Mesangial cell (primary cell): ENCODE measurements at places on chromosomes 2 and 18. TPM values are rescaled to one million over a fixed set of nuclear protein-coding genes. Genes with fewer than 3 reads are reported as not detected.

VPS54 gene
- 12.4 TPM in 2 replicates for total RNA-seq

ANKRD36 gene
- 5.7 and 11.1 TPM in 2 replicates for total RNA-seq

GALNT1 gene
- 28.4 and 31.6 TPM in 2 replicates for total RNA-seq

ZNF396 gene
- total RNA-seq = 0.33 and 0.89 TPM in 2 replicates

MARCHF4 gene
- total RNA-seq = 0.89 and 5.2 TPM in 2 replicates

ATP6V1B1 gene
- 0.51 TPM in 1 of 2 replicates, not detected in the other for total RNA-seq

AKAIN1 gene
- not detected in 2 replicates for total RNA-seq

MATN3 gene
- total RNA-seq = 7.4 and 9.9 TPM in 2 replicates

ACVR1C gene
- total RNA-seq = under 0.01 TPM in 2 replicates

SMARCAL1 gene
- total RNA-seq = 22.0 and 23.7 TPM in 2 replicates

TUBA3E gene
- total RNA-seq = not detected in 2 replicates

SCYGR3 gene
- total RNA-seq = not detected in 2 replicates

LBH gene
- 123 and 166 TPM in 2 replicates for total RNA-seq

SH3RF3 gene
- total RNA-seq = 6.1 and 9.1 TPM in 2 replicates

KIAA2012 gene
- under 0.01 TPM in 1 of 2 replicates, not detected in the other for total RNA-seq

EIF4E2 gene
- 59.1 and 85.1 TPM in 2 replicates for total RNA-seq

MFSD6 gene
- 18.1 and 20.3 TPM in 2 replicates for total RNA-seq

WIPF1 gene
- total RNA-seq = 6.7 and 10.6 TPM in 2 replicates

DLGAP1 gene
- 2.8 and 9.1 TPM in 2 replicates for total RNA-seq

ANKRD53 gene
- total RNA-seq = 1.8 TPM in 2 replicates

LDAH gene
- total RNA-seq = 16.2 and 16.3 TPM in 2 replicates

TNS1 gene
- 39.8 and 61.0 TPM in 2 replicates for total RNA-seq

PFN4 gene
- total RNA-seq = 0.49 and 1.1 TPM in 2 replicates

DSG3 gene
- total RNA-seq = not detected in 2 replicates

CHRNG gene
- total RNA-seq = not detected in 2 replicates

CCDC178 gene
- 0.13 TPM in 1 of 2 replicates, not detected in the other for total RNA-seq

CRYGC gene
- total RNA-seq = not detected in 2 replicates

BOLL gene
- total RNA-seq = not detected in 2 replicates

UNC80 gene
- not detected in 2 replicates for total RNA-seq

FASTKD2 gene
- total RNA-seq = 15.6 and 26.6 TPM in 2 replicates

CRYGD gene
- total RNA-seq = not detected in 2 replicates

KLHL29 gene
- total RNA-seq = 4.9 and 11.4 TPM in 2 replicates

TLX2 gene
- total RNA-seq = not detected in 2 replicates

SP100 gene
- total RNA-seq = 37.9 and 42.5 TPM in 2 replicates

IMPACT gene
- 12.5 and 19.5 TPM in 2 replicates for total RNA-seq

CPS1 gene
- total RNA-seq = 1.3 and 4.8 TPM in 2 replicates

MC5R gene
- not detected in 2 replicates for total RNA-seq

SP5 gene
- not detected in 2 replicates for total RNA-seq

GCG gene
- total RNA-seq = not detected in 2 replicates

ZNF385B gene
- 5.3 TPM in 1 of 2 replicates, not detected in the other for total RNA-seq

ATP6V1C2 gene
- not detected in 2 replicates for total RNA-seq

TCF23 gene
- total RNA-seq = not detected in 2 replicates

PSMA8 gene
- total RNA-seq = not detected in 2 replicates

FIGN gene
- 3.1 and 6.0 TPM in 2 replicates for total RNA-seq

ALK gene
- not detected in 2 replicates for total RNA-seq

SERPINB3 gene
- not detected in 2 replicates for total RNA-seq

CELF4 gene
- not detected in 2 replicates for total RNA-seq

ABCB6 gene
- 7.6 and 12.7 TPM in 2 replicates for total RNA-seq

MOGAT1 gene
- total RNA-seq = not detected in 2 replicates

RNF125 gene
- 0.33 and 1.8 TPM in 2 replicates for total RNA-seq

GPR35 gene
- total RNA-seq = 0.25 and 0.33 TPM in 2 replicates

IL1RL2 gene
- total RNA-seq = 0.51 TPM in 1 of 2 replicates, not detected in the other

RFX8 gene
- 0.25 TPM in 1 of 2 replicates, not detected in the other for total RNA-seq

INHBB gene
- under 0.01 TPM in 1 of 2 replicates, not detected in the other for total RNA-seq

KCNS3 gene
- 18.9 and 21.0 TPM in 2 replicates for total RNA-seq

PROM2 gene
- total RNA-seq = under 0.01 and 1.0 TPM in 2 replicates

SPATA3 gene
- not detected in 2 replicates for total RNA-seq

SCN7A gene
- 0.51 TPM in 1 of 2 replicates, not detected in the other for total RNA-seq
